Caudate nucleus (tissue), 63 donors: ENCODE measurements at places on chromosomes 13 and 19.
A peak's percentile ranks its signal among the peaks of the same experiment; 100 is the strongest.

GRCh38 chr13:76812206-76812897 is 73.9 kb downstream of the KCTD12 start:
- no peak for DNase-seq

GRCh38 chr19:18292462-18292809 is 11.0 kb upstream of the JUND start:
- DNase-seq: no peak

GRCh38 chr13:89966524-89966923 is 1381.0 kb upstream of the MIR17HG start:
- no peak for DNase-seq

DNA sequence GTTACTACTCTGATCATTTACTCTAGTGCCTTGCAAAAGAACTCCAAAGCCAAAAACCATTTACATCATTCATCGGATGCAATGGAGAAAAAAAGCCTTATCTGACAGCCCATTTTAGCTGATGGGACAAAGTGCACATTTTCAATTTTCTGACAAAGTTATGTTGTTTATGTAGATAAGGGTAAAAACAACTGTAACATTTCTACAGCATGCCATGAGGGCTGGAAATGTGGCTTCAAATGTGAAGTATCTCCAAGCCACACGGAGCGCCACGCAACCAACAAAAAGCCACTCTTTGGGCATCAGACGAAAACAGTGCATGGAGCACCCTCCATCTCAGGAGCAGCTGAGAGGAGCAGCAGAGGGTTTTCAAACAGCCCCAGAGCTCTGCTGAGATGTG is 364.6 kb upstream of the ZNF507 start:
- no peak for DNase-seq

DNA sequence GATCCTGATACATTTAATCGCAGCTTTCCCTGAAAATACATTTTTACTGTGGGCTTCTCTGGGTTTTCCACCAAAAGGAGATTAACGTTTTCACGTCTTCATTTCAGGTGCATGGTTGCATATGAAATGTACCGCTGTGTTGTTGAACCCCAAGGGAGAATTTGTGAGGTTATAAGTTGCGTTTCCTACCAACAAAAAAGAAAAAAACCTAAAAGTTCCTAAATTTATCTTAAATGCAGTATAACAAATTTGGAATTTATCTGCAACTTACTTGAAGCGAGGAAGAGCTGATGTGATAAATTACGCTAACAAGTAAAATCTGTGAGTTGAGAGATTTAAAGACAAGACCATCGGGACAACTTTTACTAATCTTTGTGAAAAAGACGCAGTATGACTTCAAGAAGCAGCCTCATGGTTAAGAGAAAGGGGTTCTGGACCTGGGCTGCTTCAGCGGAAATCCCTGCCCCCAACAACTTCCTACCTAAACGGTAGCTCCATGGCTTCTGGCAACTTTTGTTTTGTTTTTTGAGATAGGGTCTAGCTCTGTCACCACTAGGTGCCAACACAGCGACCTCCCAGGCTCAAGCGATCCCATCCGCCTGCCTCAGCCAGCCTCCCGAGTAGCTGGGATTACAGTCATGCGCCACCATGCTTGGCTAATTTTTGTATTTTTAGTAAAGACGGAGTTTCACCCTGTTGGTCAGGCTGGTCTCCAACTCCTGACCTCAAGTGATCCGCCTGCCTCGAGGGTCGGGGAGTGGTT is 958 bp upstream of the OBI1 start:
- DNase-seq: no peak

DNA sequence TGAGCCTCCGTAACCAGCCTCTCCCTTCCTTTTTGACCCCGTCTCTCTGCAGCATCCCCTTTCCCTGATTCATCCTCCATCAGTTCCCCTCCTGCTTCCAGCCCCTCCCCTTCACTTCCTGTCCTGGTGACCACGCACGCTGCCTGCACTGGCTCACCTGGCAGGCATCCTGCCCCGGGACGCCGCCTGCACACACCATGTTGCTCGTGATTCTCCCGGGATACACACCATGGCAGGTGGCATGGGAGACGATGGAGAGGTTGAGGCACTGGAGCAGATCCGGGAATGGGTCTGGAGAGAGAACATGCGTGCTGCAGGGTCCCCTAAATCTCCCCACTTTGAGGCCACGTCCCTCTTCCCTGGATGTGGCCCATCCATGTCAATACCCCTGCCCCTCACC is 4.2 kb downstream of the KLK12 start:
- DNase-seq: no peak

GRCh38 chr13:72458701-72459100 is 268.7 kb downstream of the MZT1 start:
- no peak for DNase-seq

GRCh38 chr19:16714702-16715287 is 4.9 kb upstream of the NWD1 start:
- DNase-seq: peak; percentile 14

GRCh38 chr19:38875656-38876395 is 2.2 kb downstream of the RINL start:
- no peak for DNase-seq

DNA sequence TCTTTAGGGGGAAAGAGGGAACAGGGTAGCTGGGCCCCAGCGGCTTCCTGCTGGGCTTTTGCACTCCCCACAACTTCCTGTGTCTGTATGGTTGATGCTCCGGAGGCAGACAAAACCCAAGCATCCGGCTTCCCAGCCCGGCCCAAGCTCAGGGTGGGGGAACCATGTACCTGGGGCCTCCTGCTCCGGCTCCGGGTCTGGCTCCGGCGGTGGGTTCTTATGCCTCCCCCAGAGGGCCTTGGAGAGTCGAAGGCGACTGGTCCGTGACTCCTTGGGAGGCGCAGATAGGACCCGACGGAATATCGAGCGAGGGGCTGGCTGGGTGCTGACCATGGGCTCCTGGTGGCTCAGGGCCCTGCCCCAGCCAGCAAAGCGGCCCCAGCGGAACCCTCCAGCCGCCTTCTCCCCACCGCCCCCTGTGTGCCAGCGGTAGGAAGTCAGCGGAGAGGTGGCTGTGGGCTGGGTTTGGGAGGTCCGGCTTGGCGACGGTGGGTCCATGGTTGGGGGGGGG is 428 bp downstream of the RASAL3 start:
- no peak for DNase-seq

DNA sequence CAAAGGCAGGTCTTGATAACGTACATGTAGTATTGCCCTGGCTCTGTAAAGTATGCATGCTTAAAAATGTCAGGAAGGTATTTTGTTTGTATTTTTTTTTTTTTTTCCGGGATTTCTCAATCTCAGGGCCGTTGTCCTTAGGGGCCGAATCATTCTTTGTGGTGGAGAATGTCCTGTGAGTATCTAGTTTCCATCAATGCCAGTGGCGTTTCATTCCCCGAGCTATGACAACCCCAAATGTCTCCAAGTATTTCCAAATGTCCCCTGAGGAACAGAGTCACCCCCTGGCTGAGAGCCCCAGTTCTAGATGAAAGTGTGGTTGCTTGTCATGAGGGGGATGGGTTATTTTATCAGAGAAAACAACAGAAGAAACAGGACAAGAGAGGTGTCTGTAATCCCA is 68.7 kb downstream of the ACSBG2 start:
- DNase-seq: no peak

GRCh38 chr13:37627428-37627827 is 28.9 kb upstream of the POSTN start:
- no peak for DNase-seq

DNA sequence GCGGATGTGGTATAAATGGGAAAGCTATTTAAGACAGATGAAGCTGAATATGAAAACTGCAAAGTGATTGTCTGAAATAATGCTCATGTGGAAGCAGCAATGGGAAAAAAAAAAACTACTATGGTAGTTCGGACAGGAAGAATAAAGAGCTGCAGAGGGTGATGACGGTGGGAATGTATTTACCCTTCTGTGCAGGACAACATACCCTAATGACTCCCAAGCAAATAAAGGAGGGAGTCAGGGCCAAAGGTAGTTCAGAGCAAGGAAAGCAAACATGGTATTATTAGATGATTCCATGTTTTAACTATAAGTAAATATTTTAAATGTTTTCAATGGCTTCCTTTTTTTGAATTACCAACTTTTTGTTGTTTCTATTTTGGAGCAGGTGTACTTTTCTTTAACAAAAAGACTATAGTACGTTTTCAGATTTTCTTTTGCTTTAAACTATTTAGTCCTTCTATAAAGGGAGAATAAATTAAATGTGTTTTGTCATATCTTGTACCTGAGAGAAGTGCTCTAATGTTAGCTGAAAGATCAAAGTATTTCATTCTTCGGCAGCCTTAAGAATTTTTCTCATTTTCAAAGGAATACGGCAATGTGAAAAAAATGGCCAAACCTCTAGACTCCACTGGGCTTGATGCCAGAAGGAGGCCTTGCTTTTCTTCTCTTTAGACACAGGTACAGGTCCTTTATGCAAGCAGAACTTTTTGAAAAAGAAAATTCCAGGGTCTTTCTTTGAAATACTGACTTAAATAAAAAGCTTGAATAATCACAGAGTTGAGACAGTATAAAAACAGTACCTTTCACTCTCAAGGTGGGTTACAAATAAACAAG is 67.8 kb upstream of the ZDHHC20 start:
- no peak for DNase-seq

- no peak for DNase-seq
Measured at GRCh38 chr13:99086267-99087097, 108.6 kb upstream of the DOCK9 start.

DNA sequence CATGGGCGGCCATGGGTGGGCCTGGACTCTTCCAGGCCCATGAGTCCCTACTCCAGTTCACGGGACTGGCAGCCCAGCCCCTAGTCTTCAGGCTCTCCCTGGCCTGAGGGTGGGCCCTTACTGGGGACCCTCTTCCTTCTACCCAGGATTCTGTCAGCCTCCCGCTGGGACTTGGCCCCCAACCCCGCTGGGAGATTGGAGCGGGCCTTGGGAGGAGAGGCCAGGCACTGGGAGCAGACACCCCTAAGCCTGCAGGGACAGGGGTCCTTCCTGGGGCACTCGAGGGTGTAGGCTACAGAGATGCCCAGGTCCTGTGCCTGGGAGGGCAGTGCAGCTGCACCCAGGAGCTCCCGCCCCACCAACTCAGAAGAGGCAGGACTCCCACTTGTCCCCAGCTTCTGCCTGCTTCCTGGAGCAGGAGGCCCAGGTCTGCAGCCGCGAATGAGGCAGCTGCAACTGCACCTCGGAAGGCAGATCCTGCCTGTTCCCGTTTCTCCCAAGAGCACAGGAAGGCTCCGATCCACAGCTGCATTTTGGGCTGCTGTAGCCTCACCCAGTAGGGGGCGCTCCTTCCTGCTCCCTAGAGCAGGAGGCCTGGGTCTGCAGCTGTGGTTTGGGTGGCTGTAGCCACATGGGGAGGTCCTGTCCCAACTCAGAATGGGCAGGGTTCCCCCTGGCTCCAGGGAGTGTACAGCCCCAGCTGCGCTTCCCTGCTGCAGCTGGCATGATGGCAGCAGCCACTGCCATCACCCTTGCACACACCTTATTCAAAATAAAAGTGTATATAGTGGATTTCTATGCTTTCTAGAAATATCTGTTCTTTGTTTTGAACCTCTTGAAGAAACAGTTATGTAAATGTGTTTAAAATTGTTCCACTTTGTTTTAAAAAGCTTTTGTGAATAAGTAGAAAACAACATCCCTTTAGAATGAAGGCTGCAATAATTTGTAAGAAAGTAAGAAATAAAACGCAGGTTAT is 46.8 kb downstream of the TEX26 start:
- DNase-seq: no peak

GRCh38 chr13:23427881-23428528 is 5.5 kb downstream of the SACS start:
- no peak for DNase-seq

- peak; percentile 5 for DNase-seq
Measured at GRCh38 chr13:48161530-48162179, 66.8 kb upstream of the MED4 start.

GRCh38 chr19:20365146-20365545 is 198.1 kb downstream of the ZNF486 start:
- DNase-seq: no peak

DNA sequence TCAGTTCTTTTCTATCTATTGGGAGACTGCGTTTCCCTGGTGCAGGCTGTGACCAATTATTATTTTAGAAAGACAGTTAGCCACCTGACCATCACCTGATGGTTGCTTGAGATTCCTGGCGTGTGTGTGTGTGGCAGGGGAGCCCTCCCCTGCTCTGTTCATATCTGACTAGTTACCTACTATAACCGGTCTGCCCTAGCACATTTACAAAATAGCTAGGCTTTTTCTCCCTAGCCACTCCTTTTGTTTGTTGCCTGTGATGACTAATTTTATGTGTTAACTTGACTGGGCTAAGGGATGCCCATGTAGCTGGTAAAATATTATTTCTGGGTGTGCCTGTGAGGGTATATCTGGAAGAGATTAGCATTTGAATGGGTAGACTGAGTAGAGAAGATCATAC is 76.9 kb downstream of the OLFM4 start:
- no peak for DNase-seq

DNA sequence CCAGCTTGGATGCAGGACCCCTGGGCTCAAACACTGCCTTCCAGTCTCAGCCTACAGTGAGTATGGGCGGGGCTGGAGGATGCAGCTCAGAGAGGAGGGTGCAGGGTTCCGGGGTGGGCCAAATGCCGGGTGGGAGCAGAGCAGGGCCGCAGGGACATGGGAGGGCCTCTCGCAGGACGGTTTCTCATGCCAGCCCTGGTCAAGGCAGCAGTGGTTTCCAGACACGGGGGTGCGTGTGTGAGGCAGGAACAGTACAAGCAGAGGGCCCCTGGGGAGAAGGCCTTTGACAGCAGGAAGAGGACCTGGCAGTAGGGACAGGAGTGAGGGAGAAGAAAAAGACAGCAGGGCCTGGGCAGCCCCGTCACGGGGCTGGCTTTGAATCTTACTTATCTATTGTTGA is 34.1 kb downstream of the CRTC1 start:
- no peak for DNase-seq

- DNase-seq: no peak
Measured at GRCh38 chr19:7729831-7730285, 2.1 kb downstream of the CLEC4G start.

- no peak for DNase-seq
Measured at GRCh38 chr19:4369109-4369887, 25.9 kb downstream of the MPND start.

- no peak for DNase-seq
Measured at GRCh38 chr19:6250909-6251308, 28.9 kb downstream of the MLLT1 start.

DNA sequence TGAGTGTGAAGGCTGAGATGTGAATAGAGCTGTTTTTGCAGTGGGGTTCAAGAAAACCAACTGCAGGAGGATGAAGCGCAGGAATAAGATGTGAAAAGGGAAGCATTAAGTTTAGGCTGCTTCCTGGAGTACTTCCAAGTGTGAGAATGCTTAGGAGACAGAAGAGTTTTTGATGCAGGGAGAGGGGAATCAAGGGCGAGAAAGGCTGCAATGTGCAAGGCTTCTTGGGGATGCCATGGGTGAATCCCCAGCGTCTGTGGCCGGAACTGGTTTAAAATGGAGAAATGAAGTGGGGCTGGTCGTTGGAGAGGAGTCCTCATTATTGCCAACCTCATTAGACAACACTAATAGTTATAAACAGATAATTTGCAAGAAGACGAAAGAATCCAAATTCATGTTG is 764.9 kb downstream of the LIG4 start:
- DNase-seq: no peak
